Fibroblast of villous mesenchyme (primary cell): ENCODE measurements at places on chromosomes 2 and 18. TPM values are rescaled to one million over a fixed set of nuclear protein-coding genes. Genes with fewer than 3 reads are reported as not detected.
A peak's percentile ranks its signal among the peaks of the same experiment; 100 is the strongest.

DNA sequence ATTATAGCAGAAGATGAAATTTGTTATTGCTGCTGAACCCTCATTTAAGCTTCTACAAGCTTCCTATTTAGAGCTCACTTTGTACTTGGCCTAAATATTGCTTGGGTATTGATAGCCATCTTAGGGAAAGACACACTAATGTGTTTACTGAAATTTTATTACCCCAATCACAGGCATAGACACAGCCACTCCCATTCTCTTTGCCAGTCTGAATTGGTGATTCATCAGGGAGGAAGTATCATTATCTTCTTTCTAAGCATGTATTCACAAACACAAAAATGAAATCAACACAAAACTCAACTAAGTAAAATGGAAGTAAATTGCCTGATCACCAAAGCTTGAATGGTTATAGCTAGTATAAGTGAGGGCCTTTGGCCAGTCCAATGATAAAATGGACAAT, 666.3 kb downstream of the TSN start:
- no peak for DNase-seq

The PPP1R1C gene
- total RNA-seq: 0.32 and 2.2 TPM in 2 replicates

- DNase-seq: peak; percentile 33
These were observed 7.0 kb upstream of the NXPH2 start for GRCh38 chr2:138787053-138787666.

- DNase-seq: no peak
These were observed 20.5 kb downstream of the PDIA6 start for GRCh38 chr2:10792001-10792634.

- peak; percentile 68 for DNase-seq
These were observed 2.1 kb downstream of the HK2 start for GRCh38 chr2:74835831-74836674.

- DNase-seq: no peak
These were observed 202.1 kb upstream of the UBE2E3 start for GRCh38 chr2:180778291-180778690.

The MPPE1 gene
- 21.9 and 27.2 TPM in 2 replicates for total RNA-seq
